ENCODE measurements at places on chromosomes 5 and 9.

DNA sequence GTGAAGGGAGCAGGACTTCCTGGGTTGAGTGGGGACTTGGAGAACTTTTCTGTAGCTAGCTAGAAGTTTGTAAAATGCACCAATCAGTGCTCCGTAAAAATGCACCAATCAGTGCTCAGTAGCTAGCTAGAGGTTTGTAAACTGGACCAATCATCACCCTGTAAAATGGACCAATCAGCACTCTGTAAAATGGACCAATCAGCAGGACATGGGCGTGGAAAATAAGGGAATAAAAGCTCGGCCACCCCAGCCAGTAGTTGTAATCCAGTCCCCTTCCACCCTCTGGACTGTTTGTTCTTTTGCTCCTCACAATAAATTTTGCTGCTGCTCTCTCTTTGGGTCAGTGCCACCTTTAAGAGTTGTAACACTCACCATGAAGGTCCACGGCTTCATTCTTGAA lies 29.5 kb downstream of the SPATA31C2 start:
- DNase-seq = no peak

- no peak for DNase-seq
Observed at GRCh38 chr9:121634329-121635261, 16.8 kb upstream of the DAB2IP start.

DNA sequence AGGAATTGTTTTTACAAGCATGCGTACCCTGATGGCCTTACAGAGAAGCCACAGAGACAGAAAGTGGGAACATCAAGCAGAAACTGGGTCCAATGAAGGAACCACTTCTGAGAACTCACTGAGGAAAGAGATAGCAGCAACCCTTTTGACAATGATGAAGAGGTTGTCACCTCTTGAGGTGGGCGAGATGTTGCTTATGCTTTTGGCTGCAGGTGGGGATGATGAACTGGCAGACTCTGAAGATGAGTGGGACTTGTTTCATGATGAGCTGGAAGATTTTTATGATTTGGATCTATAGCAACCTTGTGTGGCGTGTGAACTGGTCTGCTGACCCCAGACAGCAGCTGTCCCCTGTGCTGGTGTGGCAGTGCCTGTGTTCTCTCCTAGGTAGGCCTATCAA lies 50.9 kb downstream of the ZNF510 start:
- DNase-seq = no peak

- DNase-seq = no peak
Observed at GRCh38 chr5:109739741-109740728, 50.3 kb downstream of the MAN2A1 start.

DNA sequence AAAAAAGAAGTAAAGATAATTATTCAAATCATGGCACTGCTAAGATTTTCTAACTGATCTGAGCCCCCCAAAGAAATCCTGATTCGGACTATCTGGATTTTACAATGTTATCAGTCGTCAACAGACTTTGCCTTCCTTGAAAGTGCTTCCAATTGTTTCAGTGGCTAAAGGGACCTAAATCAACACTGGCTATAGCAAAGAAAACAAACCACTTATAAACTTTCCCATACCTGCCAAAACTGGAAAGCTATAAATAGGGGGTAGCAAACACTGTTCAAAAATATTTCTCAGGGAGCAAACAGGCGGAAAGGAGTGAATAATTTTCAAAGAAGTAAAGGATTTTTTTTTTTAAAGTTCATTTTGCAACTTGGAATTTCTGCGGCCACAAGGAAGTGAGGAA lies 105.6 kb upstream of the LIFR start:
- no peak for DNase-seq

DNA sequence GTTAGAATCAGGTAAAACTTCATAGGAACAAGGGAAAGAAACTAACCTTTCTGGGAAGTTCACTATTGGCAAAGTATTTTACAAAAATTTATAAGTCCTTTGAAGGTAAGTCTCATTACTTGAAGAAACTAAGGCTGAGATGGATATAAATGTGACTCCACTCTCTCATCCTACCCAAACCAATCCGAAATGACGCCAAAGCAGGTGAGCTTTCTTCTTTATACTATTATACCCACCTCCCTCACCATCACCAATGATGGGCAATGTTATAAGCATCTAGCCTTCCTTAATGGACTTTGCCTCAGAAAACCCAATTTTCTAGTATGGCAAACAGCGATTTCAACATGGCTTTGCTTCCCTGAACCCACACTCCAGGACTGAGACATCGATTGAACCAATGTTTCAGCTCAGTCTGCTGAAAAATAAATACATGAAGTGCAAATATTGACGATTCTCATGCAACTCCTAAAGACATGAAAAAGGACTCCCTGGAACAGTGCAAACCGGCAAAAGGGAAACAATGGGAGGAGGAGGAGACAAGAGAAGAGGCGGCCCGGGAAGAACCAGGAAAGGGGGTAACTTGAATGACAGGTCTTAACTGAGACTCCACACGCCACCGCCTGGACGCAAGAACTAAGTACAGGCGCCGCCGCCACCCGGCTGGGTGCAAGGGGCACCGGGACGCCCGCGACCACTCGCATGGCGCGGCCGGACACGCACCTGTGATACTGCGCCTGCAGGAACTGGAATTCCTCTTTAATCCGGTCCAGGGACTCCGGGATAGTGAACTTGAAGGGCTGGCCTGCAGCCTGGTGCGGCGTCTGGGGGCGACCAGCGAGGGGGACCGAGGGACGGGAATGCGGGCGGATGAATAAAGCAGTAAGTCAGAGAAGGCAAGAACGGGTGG lies 2.5 kb downstream of the TLE1 start:
- no peak for DNase-seq

- no peak for DNase-seq
Observed at GRCh38 chr5:34708777-34709176, 52.6 kb downstream of the RAI14 start.

DNA sequence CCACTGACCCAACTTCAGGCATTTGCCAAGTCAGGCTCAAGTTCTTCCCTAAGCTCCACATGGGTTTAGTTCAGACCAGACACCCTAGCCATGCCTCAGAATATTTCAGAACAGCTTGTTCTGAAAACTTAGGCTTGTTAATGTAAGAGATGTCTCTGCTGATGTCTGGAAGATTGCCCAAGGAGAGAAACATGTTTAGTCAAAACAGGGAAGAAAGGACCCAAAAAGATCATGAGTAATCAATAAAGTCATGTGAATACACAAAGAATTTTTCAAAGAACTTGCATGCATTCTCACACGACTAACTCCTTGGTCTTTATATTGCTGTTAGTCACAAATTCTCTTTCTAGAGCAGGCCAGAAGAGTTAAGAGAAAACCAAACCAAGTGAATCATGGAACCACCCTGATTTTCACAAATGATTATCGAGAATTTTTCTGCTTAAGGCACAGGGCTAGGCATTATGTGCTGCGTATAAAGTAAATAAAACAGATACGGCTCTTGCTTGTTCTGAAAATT lies 158.1 kb upstream of the HMHB1 start:
- no peak for DNase-seq

GRCh38 chr5:167916261-167916691 lies 375.2 kb upstream of the WWC1 start:
- DNase-seq = no peak

DNA sequence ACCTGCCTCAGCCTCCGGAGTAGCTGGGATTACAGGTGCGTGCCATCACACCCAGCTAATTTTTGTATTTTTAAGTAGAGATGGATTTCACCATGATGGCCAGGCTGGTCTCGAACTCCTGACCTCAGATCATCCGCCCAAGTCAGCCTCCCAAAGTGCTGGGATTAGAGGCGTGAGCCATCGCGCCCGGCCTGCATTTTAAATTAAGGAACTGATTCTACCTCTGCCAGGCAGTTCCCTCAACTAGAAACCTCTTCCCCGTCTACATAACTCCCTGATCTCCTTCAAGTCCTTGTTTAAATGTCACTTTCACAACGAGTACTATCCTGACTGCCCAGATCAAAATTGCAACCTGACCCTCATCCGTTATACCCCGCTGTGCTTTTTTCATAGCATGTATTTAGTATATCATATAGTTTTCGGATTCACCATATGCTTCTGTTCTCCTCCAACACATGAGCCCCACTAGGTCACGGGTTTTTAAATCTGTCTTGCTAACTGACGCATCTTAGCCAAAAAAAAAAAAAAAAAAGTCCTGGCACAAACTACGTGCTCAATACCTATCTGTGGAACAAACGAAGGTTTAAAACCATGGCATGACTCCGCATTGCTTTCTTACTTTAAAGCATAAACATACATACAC lies 858 bp upstream of the SOWAHA start:
- DNase-seq = no peak

DNA sequence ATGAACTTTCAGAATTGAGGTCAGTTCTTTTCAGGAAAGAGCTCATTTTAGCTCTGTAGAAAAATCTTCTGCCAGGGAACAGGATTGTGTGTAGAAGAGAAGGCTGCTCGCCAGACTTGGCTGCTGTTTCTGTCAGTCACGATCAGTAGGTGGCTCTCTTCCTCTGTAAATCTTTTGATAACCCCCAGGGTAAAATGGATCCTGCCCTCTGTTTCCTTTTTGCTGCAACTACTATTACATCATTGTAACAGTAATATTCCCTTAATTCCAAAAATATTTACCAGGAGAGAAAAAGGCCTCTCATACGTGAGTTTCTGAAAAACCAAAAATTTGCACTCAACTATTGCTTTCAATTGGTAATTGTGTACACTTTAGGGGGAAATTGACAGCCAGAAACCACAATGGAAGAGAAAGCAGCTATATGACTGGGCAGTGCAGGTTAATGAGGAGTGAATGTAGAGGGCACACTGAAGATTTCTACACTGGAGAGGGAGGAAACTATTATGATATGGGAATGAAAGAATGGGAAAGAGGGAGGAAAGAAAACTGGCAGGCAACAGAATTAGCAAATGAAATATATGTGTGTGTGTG lies 12.3 kb downstream of the IFNA21 start:
- DNase-seq = no peak

DNA sequence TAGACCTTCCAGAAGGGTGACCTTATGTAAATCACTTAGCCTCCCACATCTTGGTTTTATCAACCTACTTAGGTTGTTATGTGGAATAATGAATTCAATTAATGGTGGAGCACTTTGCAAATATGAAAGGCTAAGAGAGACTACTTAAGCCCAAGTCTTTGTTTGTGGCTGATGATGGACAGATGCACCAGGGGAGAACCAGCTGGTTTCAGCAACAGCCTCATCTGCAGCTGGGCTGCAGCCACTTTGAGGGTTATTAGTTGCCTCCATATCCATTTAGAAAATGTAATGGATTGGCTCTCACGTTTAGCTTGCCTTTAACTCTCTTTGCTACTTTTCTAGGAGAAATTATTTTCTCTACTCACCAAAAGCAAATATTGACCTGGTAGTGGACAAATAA lies 146.6 kb downstream of the ESM1 start:
- DNase-seq = no peak

- DNase-seq = no peak
Observed at GRCh38 chr5:55290991-55291390, 16.5 kb downstream of the DHX29 start.

DNA sequence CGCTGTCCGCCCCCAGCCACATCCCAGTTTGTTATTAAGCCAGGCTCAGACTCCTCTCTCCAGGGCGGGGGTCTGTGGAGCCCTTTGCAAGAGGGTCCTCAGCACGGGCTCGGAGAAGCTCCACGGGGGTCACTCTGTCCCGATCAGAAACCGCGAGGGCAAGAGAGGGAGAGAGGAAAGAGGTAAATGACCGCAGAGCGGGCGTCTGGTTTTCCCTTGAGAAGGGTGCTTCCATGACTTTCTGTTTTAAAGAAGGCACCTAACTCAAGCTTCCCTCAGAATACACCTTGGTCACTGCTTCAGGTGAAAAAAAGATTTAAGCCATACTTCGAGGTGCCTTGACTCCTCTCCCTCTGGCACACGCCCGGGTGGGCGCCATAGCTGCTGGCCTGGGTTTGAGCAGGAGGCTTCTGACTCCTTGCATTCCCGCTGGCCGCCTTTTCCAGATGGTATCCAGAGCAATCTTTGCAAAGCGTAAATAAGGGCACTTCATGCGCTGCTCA lies 5.8 kb upstream of the TERT start:
- DNase-seq = no peak

GRCh38 chr5:100788417-100788816 lies 114.7 kb downstream of the ST8SIA4 start:
- no peak for DNase-seq

GRCh38 chr9:20262611-20263010 lies 359.7 kb downstream of the MLLT3 start:
- no peak for DNase-seq

- DNase-seq = no peak
Observed at GRCh38 chr9:89747596-89747995, 142.8 kb downstream of the GADD45G start.

- peak; percentile 25 for DNase-seq
Observed at GRCh38 chr5:129459777-129460671, at the start of gene ADAMTS19. TSS of gene ADAMTS19 (plus strand) at chr5:129460298. CDS start at chr5:129460392, 94 bp downstream.

DNA sequence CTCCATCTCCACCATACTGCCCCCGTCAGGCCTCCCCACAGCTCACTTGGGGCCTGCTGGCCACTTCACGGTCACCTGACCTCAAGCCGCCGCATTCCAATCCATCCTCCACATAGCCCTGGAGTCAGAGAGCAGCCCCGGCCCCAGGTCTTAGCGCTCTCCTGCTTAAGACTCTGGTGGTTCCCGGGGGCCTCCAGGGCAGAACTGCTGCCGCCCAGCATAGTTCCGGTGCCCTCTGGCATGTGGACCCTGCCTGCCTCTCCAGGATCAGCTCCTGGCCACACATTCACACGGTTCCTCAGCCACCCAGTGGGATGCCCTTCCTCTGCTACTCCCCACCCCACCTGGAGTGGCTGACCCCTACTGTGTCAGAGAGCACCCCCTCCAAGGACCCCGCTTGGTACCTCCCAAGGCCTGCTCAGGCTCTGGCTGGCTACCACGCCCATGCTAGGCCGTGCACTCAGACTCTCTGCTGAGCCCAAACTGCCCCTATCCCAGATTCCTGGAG lies 8.7 kb downstream of the PHYKPL start:
- no peak for DNase-seq

GRCh38 chr9:94656200-94656599 lies 16.9 kb upstream of the FBP1 start:
- DNase-seq = peak; percentile 56

DNA sequence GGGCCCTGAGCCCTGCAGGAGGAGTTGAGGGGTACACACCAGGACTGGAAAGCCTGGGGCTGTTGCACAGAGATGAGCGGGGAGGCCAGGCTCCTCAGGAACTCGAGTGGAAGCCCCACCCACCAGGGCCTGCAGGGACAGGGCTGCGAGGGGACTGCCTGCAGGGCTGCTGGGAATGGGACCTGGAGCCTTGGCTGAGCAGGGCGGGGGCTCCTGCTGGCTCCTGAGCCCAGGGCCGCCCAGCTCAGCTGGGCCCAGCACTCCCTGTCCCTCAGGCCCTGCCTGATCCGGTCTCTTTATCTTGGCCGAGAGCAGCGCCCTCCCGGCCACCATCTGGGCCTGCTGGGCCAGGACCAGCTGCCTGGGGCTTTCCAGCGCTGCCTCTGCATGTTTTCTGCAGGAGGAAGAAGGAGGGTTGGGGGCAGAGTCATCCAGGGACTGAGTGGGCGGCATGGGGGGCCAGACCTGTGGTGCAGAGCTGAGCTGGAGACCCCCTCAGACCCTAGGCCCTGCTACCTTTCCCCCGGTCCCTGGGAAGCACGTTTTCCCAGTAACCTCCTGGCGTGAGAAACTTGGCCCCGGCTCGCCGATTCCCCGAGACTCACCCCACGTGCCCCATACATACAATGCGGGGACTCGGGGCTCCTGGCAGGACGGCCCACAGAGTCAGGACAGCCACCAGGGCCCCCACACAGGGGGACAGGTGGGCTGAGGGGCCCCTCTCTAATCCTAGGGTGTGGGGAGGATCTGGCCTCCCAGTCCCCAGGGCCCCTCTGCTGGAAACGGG lies 9.4 kb downstream of the LCN12 start:
- no peak for DNase-seq

- DNase-seq = no peak
Observed at GRCh38 chr9:70060148-70060882, 16.7 kb downstream of the MAMDC2 start.

- DNase-seq = no peak
Observed at GRCh38 chr5:35274839-35275509, 44.7 kb upstream of the PRLR start.

Data from stimulated activated CD4-positive, alpha-beta T cell treated with anti-CD3 and anti-CD28 coated beads, Interleukin-1b, Interleukin-23, amount 100 ng/mL, for 48 hours (primary cell).